Stimulated activated CD8-positive, alpha-beta memory T cell treated with anti-CD3 and anti-CD28 coated beads, Interleukin-7, amount 100 ng/mL, for 1 hour (primary cell): ENCODE measurements at places on chromosomes 2 and 18.

DNA sequence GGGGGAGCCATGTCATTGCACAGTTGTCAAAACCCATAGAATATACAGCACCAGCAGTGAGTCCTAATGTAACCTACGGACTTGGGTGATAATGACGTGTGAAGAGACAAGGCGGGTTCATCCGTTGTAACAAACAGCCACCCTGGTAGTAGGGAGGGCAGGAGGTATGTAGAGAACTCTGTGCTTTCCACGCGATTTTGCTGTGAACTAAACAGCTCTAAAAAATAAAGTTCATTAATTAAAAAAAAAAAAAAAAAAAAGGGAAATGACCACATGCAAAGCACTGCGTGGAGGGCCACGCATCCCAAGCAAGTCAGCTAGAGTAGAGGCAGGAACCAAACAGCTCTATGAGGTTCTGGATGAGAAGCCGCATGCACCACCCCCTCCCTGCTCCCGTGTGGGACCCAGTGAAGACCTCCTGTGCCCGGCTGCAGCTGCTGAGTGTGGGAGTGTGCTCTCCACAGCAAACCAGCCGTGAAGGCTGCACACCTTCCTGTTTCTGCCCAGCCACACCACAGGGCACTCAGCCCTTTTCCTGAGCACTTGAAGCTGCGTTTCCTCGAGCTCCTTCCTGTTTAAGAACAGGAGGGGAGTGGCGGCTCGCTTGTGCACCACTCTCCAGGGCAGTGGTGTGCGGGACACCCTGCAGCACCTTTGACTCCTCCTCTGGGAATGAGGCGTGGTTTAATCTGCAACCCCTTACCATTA lies 65.6 kb downstream of the ODC1 start:
- DNase-seq: no peak

DNA sequence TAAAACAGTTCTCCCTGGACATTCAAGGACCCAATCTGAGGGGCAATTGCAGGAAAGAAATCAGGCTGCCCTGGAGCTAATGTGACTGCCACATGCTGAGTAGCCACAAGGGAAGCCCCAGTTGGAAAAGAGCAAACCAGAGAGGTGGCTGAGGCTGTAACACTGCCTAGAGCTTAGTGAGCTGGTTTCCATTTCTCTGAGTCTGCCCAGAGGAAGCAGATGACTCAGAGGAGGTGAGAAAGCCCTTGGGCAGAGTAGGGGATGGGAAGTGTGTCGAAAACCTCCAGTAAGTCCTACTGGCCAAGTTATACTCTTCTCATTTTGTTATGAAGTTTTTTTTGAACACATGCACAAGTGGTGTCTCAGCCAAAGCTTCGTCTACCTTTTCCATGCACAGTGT lies 753.0 kb downstream of the CNTNAP5 start:
- DNase-seq: no peak

DNA sequence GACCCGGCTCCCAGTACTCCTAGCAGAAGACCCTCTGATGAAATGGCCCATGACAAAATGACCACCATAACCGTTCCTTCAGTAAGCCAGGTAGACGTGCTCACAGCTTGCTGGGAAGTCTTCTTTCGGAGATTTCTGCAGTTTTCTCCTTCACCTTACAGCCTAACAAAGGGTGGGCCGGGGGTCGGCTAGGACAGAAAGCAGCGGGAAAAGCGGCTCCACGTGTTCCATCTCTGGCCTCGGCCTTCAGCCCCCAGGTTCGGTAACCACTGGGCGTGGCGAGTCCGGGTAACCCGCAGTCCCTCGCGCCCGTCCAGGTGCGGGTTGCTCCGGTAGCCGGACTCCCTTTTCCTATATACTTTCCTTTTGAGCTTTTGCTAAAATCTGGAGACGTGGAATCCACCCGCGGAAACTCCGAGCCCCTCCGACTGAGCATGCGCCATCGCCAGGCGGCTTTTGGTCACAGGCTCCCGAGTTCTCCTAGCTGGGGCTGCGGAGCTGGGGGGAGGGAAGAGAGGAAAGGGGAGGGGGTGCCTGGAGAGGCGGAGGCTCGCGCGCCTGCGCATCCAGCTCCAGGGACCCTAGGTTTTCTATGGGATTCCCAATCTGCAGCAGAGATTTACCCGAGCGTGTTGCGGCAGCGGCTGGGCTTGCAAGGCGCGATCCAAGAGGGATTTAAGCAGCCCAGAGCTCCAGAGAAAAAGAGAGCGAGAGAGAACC lies at the start of gene VSNL1:
Gene VSNL1, plus strand, starts transcription at position 604 of the 720 bp plus-strand sequence. CDS start 51,379 bp downstream, outside the sequence.
- DNase-seq: no peak

- no peak for DNase-seq
Observed at GRCh38 chr2:199495147-199495546, 37.4 kb upstream of the SATB2 start.

DNA sequence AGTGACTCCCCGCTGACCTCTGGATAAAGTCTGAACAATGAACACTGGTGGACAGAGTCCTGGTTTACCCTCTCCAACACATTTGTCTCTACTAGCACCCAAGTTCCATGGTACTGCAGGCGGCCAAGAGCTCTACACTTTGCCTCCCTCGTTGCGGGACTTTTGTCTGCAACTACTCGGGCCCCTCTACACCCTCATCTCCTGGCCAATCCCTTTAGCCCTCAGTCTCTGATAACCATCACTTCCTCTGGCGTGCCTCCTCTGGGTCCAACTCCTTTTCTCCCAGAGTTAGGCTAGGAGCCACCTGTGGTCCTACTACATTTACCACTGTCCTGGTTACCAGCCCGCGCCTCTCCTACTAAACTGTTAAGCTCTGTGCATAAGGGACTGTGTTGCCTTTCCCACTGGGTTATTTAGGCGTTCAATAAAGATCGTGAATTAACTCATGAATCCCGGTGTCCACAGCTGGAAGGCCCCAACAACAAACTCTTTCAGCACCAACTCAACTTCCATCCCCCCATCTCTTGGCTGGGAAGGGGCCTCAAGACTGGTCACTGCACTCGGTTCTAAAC lies 757 bp downstream of the HDHD2 start:
- DNase-seq: no peak

GRCh38 chr2:67251741-67252140 lies 145.4 kb upstream of the ETAA1 start:
- no peak for DNase-seq

- DNase-seq: no peak
Observed at GRCh38 chr2:45851111-45851510, 199.6 kb downstream of the PRKCE start.

DNA sequence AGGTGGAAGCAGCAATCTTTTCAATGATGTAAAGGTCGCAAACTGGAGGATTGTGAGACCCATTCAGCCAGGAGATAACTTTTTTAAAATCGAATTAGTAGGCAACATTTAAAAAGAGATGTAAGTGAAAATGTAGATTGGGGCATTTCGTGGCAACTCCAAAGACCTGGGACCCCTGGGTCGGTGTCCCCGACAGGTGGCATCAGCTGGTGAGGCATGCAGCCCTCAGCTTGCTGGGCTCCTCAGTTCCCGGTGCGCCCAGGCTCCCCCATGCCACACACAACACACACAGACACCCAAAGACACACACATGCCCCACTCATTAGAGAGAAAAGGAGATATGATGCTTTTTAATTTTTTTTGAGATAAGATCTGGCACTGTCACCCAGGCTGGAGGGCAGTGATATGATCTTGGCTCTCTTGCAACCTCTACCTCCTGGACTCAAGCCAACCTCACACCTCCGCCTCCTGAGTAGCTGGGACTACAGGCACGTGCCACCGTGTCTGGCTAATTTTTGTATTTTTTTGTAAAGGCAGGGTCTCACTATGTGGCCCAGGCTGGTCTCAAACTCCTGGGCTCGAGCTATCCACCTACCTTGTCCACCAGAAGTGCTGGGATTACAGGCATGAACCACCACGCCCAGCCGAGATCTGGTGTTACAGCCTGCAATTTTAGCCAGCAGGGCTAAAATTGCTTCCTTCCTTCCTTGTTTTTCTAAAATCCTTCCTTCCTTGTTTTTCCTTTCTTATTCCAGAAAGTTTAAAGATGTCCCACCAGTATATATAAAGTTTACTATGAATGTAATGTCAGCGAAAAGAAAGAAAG lies 122.6 kb upstream of the EPAS1 start:
- DNase-seq: no peak
